ENCODE measurements at places on chromosomes 7 and 10.

- DNase-seq: no peak
Measured at GRCh38 chr10:11886851-11887250, 63.7 kb downstream of the PROSER2 start.

GRCh38 chr10:116787053-116787659, 44.8 kb upstream of the HSPA12A start:
- no peak for DNase-seq

DNA sequence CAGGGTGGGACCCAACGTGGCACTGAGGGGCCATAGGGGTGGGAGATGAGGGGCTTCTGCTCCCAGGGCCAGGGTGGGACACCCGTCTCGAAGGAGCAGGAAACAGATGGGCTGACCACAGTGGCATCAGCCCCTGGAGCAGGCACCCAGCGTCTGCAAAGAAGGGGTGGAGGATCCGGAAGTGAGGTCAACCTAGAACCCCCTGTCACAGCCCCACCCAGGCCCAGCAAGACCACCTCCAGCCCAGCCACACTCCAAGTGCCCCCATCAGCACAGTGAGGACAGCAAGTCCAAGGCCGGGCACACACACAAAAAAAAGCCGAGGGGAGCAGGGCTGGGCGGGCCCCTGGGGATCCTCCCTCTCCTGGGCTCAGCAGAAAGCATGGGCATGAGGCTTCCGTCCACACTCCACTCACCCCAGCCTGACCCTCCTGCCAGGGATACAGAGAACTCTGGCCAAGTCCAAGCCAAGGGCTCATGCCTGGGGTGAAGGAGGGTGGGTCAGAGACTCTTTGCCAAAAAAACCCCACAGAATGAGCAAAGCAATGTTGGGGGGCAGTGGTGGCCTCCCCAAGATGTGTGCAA, 111.0 kb downstream of the FOXL3 start:
- no peak for DNase-seq

DNA sequence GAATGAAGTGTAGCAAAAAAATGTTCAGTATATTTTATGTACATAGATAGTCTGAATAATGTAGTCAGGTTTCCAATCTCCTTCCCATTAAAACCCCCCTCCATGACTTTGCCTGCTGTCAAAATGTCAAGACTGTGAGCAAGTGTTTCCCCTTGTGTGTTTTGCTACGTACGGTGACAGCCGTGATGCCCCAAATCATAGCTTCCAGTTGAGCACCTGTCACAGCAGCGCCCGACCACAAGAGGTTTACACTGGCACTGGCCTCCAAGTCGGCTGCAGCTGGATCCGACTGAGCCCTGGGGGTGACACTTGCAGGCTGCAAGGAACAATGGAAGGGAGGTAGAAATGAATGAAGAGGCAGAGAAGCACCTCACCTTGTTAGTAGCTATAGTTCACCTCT, 62.3 kb downstream of the LAMB4 start:
- DNase-seq: no peak

DNA sequence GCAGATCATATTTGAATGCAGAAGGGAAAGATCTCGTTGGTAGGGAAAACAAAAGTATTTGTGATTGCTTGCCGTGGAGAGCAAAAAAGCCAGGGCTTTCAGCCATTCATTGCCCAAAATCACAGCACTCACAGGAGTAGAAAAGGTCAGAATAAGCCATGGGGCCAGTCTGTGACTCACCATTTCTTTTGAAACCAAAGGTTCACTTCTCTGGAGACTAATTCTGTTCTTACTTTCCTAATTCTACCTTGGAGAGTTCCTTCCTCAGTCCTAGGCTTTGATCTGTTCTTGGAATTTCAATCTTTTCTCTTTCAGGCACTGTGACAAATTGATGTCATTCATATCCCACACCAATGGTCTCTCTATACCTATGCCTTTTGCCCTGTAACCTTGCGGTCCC, 54.1 kb upstream of the FAM180A start:
- DNase-seq: no peak

- no peak for DNase-seq
Measured at GRCh38 chr10:102283488-102283887, 38.2 kb downstream of the GBF1 start.

DNA sequence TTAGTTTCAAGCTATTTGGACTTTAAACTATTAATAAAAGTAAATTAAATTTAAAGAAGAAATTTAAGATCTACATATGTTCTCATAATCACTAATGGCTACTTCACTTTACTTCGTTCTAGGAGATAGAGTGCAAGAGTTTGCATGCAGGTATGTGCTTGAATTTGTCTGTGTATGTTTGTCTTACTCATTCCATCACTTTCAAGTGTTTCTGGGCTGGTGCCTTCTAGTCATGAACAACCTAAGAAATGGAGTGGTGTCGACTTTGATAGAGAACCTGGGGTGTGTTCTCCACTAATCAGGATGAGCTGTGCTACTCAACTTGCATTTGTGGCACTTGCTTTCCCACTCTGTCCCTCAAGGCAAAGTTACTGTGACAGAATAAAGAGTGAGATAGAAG, 169.9 kb downstream of the KCND2 start:
- DNase-seq: no peak

GRCh38 chr7:135741905-135742304, 6.7 kb downstream of the FAM180A start:
- DNase-seq: no peak

- DNase-seq: no peak
Measured at GRCh38 chr7:132475669-132476116, 100.6 kb downstream of the PLXNA4 start.

DNA sequence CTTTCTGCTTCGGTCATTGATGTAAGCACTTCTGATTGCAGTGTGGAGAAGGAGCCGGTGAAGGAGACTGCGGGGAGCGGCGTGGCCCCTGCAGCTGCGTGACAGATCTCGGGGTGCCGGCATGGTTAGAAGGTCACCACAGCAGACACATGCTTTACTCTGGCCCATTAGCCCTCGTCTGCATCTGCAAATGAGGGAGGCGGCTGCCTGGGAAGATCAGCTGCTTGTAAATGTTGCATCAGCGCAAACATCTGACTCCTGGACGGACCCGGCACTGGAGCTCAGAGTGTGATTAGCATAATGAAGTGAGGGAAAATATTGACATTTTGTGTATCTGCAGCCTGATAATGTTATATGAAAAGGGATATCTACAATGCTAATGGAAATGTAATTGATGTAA, 30.5 kb upstream of the MNX1 start:
- no peak for DNase-seq

- DNase-seq: no peak
Measured at GRCh38 chr10:59589796-59590195, 119.9 kb downstream of the SLC16A9 start.

- no peak for DNase-seq
Measured at GRCh38 chr7:117863618-117864017, 9.6 kb downstream of the CTTNBP2 start.

GRCh38 chr7:24951441-24951980, 28.5 kb downstream of the OSBPL3 start:
- no peak for DNase-seq

- DNase-seq: no peak
Measured at GRCh38 chr10:126013489-126014281, 117.3 kb downstream of the FANK1 start.

GRCh38 chr7:150586068-150586784, 19.0 kb downstream of the GIMAP4 start:
- no peak for DNase-seq

DNA sequence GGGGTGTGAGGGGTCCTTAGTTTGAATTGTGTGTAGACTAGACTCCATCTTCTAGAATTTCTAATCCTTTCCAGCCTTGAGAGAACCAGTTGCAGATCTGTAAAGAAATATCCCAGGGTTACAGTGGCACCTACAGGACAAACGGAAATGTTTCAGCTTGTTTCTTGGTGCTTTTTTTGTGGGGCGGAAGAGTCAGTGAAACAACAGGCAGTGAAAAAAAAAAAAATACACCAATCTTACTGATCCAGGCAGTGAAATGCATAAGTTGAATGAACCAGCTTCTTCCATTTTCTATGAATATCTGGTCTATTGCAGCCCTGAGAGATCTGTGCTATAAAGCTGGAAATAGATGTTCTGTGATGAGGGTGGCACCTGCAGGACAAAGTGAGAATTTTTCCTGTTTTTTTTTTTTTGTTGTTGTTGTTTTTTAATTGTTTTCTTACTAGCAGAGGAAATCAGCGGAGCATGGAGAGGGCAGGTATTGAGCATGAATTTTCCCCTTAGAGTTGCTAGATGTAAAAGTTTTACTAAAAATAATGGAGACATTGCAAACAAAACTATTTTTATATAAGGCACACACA, 81.9 kb upstream of the DYNC1I1 start:
- no peak for DNase-seq

- no peak for DNase-seq
Measured at GRCh38 chr10:60362461-60362860, 27.2 kb downstream of the ANK3 start.

GRCh38 chr10:121497513-121498470, 100.5 kb downstream of the FGFR2 start:
- no peak for DNase-seq

DNA sequence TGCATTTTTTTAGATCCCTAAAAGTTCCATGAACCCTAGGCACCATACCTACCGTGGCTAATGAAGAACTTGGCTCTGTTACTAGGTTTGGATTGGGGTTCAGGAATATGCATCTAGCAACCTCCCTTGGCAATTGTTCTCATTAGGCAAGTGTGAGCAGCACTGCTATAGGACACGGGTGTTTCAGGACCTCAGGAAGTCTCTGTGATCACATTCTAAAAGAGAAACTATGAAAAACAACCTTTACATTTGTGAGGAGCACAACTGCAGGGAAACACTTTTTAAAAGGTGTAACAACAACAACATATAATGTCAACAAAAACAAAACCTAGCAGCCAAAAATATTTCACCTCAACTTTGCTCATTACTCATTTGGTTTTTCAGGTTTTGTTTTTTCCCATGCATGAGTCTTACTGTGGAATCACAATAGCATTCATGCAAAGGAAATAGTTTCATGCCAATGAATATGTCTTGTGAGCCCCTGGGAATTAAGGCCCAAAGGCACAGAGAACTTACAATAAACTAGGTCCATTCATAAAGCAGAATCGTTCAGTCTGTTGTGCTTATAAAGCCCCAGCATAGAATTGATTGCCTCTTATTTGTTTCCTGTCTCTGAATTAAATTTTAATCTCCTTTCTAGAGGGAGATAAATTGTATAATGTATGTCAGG, 255.7 kb upstream of the DGKB start:
- DNase-seq: no peak

All from stimulated activated CD8-positive, alpha-beta memory T cell treated with anti-CD3 and anti-CD28 coated beads, Interleukin-4, amount 100 ng/mL, for 1 hour (primary cell).